Astrocyte (in vitro differentiated cells and primary cell): ENCODE measurements at places on chromosomes 16 and 17.

DNA sequence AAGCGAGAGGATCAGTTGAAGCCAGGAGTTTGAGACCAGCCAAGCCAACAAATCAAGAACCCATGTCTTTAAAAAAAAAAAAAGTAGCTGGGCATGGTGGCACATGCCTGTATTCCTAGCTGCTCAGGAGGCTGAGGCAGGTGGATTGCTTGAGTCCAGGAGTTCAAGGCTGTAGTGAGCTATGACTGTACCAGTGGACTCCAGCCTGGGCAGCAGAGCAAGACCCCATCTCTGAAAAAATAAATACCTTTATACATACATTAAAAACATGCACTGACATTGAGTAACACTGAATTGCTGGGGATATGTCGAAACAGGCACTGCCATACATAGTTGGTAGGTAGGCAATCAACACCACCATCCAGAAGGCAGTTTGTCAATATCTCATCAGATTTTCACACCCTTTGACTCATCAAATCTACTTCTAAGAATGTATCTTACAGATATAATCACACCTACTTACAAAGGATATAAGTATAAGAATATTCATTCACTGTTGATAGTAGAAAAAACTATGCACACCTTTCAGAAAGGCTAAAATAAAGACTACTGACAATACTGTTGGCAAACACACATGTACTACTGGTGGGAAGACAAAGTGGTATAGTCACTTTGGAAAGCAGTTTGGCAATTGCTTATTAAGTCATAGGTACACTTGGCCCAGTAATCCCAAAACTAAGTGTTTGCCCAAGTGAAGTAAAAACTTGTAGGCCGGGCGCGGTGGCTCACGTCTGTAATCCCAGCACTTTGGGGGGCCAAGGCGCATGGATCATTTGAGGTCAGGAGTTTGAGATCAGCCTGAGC lies 6.4 kb upstream of the CEP20 start:
- DNase-seq, result no peak

DNA sequence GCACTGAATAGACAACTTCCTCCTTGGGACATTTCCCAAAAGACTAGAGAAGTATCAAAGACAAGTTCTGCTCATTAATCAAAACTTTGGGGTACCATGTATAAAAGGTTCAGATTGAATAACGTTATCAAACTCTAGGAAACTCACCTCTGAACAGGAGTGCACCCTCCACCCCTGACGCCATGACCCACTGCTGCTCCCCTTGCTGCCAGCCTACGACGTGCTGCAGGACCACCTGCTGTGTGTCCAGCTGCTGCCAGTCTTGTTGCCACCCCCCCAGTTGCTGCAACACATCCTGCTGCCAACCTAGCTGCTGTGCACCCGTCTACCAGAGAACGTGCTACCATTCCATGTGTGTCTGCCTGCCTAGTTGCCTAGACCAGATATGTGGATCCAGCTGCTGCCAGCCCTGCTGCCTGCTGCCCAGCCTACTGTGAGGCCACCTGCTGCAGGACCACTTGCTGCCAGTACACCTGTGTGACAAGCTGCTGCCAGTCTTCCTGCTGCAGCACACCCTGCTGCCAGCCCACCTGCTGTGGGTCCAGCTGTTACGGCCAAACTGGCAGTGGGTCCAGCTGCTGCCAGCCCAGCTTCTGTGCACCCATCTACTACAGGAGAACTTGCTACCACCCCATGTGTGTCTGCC lies 13.8 kb upstream of the KRTAP9-2 start:
- DNase-seq, result no peak

GRCh38 chr17:17354560-17355349 lies 51.6 kb downstream of the NT5M start:
- peak; percentile 21 for DNase-seq

GRCh38 chr16:54411544-54411943 lies 125.0 kb upstream of the IRX3 start:
- no peak for DNase-seq

DNA sequence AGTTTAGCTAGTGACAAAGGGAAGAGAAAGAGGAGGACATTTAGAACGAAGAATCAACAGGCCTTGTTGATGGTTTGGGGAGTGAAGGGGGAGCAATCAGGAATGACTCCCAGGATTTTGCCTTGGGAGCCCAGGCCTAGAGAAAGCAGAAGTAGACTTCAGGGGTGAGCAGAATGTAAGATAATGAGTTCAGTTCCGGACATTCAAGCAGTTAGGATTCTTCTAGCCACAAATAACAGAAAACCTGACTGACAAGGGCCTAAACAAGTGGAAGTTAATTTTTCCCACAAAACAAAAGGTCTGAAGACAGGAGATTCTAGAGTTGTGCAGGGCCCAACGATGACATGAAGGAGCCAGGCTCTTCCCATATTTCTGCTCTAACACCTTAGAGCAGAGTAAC lies 45.9 kb downstream of the SKAP1 start:
- no peak for DNase-seq

- peak; percentile 15 for DNase-seq
Measured at GRCh38 chr17:82528484-82529265, 9.1 kb downstream of the FOXK2 start.

DNA sequence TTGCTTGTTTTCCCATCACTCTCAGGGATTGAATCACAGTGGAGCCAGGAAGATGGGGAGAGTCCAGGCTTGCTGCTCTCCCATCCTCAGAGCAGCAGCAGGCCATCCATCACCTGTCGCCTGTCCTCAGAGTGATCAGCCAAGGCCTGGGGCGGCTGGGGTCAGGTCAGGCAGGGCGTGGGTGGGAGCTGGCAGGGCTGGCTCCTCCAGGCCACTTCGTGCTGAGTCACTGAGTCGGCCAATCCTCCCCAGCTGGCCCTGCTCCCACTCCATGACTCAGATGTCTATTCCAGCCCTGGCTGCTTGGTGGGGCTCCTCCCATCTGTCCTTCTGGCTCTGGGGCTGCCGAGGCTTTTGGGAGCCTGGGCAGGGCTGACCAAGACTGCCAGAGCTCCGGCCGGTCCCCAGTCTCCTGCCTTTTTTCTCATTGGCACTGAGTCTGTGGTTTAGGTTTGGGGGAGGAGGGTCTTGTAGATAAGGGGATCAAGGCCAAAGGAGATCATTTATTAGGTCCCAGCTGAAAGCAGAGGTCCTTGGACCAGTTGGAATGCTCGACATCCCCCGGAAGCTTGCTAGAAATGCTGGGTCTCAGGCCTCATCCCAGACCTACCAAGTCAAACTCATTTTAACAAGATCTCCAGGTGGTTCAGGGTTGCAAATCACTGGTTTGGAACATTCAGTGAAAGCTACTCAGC lies 72.7 kb downstream of the ABCC1 start:
- DNase-seq, result peak; percentile 92

DNA sequence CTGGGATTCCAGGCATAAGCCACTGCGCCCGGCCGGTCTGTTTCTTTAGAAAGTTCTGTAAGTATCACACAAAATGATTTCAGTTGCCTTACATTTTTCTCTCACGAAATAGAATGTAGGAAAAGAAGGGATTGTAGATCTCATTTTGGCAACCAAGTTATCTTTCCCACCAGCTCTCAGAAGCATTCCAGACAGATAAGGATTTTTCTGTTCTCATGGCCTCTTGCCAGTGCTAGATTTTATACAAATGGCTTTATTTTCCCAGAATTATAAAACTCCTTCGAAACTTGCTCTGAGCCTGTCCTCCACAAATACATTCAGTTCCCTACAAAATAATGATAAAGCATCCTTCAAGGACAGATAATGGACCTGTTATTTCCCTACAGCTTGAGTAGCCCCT lies 46.9 kb downstream of the LCMT1 start:
- DNase-seq, result peak; percentile 64

- no peak for DNase-seq
Measured at GRCh38 chr17:17137731-17138585, 68.2 kb downstream of the PLD6 start.

DNA sequence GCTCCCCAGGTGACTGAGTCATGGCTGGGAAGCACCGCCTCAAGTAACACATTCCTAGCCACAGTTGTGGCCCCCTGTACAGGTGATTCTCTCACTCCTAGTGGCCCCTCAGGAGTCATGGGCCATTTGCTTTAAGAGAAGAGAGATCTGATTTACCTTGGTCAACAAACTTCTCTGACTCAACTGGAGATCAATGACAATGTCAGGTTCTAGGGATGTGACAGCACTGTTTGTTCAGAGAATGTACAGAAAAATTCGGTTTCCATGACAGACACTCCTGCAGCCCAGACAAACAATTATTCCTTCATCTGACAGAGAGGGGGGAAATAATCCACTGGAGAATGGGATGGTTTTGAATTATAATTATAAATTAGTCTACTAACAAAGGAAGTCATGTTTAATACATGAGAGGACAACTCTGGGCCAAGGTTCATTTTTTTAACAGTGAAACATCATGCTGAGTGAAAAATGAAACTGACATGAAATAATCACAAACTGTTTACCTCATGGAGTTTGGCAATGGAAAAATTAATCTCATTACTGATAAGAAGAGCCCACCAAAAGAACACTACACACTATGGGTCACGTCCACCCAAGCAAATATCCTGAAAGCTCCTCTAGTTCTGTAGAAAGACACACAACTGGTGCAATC lies 9.7 kb downstream of the ERN1 start:
- no peak for DNase-seq

- DNase-seq, result peak; percentile 1
Measured at GRCh38 chr16:77043076-77043475, 147.9 kb upstream of the MON1B start.

- no peak for DNase-seq
Measured at GRCh38 chr17:15257796-15258512, 7.2 kb downstream of the PMP22 start.

DNA sequence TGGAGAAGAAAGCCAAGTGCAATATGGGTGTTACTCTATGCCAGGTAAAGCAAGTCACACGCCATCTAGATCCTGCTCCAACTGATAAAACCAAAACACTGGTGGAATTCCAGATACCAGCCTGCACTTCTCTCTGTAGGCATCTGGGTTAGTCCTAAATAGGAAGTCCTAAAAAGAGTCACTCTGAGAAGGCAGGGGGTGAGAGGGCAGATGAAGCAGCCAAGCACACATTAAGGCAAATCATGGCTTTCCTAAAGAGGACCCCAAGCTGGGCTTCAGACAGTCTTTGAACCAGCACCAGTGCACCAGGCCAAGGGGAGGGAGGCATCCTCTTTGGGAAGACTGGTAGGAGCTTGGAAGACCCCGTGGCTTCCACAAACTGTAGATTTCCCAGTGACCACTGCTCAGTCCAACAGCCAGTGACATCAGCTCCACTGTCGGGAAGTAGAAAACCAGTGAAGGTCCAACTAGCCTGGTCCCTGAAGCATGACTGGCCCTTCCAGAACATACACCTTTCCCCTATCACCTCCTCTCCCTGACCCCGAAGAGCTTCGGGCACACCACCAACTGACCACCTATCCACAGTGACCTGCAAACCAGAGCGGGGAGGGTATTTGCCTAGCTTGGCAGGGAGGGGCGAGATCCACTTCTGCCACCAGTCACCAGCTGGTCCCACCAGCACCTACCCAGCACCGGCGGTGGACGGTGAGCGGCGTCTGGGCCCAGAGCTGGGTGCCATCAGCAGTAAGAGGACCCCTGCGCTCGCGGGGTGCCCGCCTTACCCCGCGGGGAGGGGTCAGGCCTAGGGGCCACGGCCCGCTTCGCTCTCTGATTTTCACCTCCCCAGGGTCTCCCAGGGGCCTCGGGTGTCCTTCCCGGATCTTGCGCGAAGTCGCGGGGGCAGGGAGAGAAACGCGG lies 1.0 kb downstream of the LITAF start:
- no peak for DNase-seq

DNA sequence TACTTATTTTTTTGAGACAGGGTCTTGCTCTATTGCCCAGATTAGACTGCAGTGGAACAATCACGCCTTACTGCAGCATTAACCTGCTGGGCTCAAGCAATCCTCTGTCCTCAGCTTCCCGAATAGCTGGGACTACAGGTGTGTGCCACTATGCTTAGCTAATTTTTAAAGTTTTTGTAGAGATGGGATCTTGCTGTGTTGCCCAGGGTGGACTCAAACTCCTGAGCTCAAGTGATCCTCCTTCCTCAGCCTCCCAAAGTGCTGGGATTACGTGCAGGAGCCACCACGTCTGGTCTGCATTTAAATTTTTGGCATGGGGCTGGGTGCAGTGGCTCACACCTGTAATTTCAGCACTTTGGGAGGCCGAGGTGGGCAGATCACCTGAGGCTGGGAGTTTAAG lies 41.0 kb upstream of the INTS2 start:
- no peak for DNase-seq

- peak; percentile 75 for DNase-seq
Measured at GRCh38 chr17:39769974-39770587, 32.3 kb downstream of the GRB7 start.

DNA sequence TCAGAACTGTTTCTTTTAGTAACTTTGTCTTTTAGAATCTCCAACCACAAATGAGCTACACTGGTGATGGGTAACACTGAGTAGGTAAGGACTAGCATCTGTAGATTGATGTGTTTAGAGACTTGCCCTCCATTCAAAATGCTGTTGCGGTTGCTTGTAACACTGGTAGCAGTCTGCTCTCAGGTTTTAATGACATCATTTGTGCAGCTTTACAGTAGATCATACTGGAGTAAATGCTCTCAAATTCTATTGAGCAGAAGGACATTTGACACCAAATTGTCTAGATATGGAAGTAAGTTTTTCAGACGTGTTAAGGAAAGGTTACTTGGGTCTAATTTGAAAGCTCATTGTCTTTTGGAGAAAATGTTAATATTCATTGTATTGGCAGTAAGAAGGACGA lies 98.8 kb downstream of the NLK start:
- DNase-seq, result no peak
